Daoy (cell line): ENCODE measurements at places on chromosomes 1 and 21. TPM values are rescaled to one million over a fixed set of nuclear protein-coding genes. Genes with fewer than 3 reads are reported as not detected.

GRCh38 chr1:71640998-71641397, 560.2 kb upstream of the ZRANB2 start:
- no peak for DNase-seq

DNA sequence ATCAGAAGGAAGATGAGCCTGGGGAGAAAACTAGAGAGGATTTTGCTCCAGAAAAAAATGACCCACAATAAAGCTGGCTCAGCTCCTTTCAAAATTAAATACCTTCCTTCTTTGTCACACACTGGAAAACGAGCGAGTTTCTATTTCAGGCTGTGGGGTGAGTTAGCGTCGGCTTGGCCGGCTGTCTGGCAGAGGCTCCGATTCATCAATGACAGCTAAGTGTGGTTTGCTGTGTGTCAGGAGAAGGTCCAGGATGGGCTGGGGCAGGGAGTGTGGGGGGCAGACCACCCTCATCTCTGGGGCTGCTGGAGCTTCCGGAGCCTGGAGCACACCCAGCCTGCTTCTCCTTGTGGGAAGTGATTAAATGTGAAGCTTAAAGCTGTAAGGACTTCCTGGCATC, 120.2 kb downstream of the ETS2 start:
- peak; percentile 88 for DNase-seq

DNA sequence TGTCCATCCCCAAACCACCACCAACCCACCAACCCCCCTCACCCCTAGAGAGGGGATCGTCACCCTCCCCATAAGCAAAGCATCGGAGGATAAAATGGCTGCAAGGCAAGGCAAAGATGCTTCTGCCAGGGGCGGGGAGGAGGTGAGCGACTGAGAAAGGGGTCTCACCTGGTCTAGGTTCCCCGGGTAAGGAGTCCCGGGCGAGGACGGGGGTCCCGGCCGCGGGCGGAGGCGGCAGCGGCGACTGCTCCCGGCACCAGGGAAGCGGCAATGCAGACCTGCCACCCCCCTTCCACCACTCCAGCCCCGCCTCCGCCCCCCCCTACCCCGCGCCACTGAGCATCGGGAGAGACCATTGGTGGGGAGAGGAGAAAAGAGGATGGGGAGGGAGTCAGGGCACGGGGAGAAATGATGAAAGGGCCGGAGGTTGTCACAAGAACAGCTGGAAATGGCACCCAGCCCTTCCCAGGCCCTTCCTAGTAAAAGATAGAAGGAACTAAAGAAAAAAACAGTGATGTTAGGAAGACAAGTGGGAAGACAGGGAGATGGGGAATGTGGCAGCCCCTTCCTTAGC, at the start of gene SV2A:
TSS of gene SV2A (minus strand) at position 274 of the 574 bp plus-strand sequence. CDS start 4,004 bp downstream, outside the sequence.
- peak; percentile 59 for DNase-seq

DNA sequence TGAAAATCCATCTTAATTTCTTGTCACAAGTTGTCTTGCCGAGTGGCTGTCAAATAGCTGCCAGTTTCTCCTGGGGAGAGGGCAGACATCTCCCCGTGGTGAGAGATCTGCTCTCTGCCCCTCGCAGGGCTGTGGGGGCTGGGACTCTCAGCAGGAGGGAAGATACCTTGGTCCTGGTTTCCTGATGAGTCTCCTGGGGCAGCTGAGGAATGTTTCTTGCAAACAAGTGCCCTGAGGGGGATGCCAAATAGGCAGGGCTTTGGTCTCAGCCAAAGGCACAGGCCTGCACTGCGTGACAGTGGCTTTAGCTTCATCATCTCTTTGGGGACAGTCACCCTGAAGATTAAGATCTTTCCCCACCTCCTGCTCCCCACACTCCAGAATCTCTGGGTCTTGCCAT, 40.9 kb downstream of the SYT6 start:
- DNase-seq = peak; percentile 41

DNA sequence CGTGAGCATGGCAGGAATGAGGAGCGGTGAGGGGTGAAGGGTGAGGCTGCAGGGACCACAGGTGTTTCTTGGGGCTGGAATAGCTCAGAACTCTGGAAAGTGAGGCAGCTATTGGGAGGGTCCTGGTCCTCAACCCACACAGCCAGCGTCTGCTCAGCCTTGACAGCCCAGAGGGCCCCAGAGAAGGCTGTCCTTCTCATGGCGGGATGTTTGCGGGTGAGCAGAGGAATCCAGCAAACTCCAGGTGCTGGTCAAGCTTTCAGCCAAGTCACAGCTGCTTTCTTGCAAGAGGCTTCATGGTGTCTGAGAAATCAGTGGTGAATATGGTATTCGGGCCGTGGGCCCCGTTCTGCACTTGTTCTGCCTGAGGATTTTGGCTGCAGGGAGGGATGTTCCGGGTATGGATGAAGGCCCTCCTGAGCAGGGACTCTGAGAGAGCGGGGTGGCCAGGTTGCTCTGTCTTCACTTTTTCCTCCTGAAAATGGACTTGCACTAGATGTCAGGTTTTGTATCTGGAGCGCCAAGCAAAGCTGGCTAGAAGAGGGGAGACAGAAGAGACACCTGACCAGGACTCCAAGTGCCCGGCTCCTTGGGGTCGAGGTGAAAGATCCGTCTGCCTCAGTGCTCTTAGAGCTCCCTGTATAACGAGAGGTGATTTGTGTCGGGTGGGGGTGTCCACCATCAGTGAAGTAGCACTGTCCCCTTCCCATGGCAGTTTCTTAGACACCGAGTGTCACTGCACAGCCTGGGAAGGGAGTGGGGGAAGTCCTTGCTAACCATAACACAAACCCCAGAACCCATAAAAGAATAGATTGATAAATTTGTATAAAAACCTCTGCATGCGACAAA, 139.9 kb downstream of the PEX14 start:
- DNase-seq = no peak

Gene OR10J1
- not detected in 2 replicates for total RNA-seq

Gene C1orf21
- 5.5 and 17.8 TPM in 2 replicates for total RNA-seq

Gene FAM229A
- 0.48 and 2.7 TPM in 2 replicates for total RNA-seq

Gene ARV1
- 37.6 and 43.3 TPM in 2 replicates for total RNA-seq

Gene CLCA4
- not detected in 2 replicates for total RNA-seq

Gene ZNF326
- 6.3 and 9.0 TPM in 2 replicates for total RNA-seq

Gene HS2ST1
- 17.8 and 21.5 TPM in 2 replicates for total RNA-seq
